ENCODE measurements at places on chromosomes 2 and 18. TPM values are rescaled to one million over a fixed set of nuclear protein-coding genes. Genes with fewer than 3 reads are reported as not detected.

The BMP10 gene
- not detected for total RNA-seq

The SLC30A3 gene
- total RNA-seq = 0.93 TPM

The CRYGD gene
- not detected for total RNA-seq

The FOXD4L1 gene
- 0.52 TPM for total RNA-seq

The ASXL3 gene
- 18.2 TPM for total RNA-seq

The PLEKHH2 gene
- 2.1 TPM for total RNA-seq

The IMPA2 gene
- 51.3 TPM for total RNA-seq

The FMNL2 gene
- 54.9 TPM for total RNA-seq

The TMEM247 gene
- total RNA-seq = not detected

The KCNE4 gene
- not detected for total RNA-seq

The PTPRM gene
- 7.7 TPM for total RNA-seq

The SPP2 gene
- total RNA-seq = not detected

The SH3RF3 gene
- 0.84 TPM for total RNA-seq

The APLF gene
- 6.9 TPM for total RNA-seq

The ZBTB7C gene
- 0.45 TPM for total RNA-seq

The REG1A gene
- total RNA-seq = not detected

The LOXL3 gene
- 28.3 TPM for total RNA-seq

The SPC25 gene
- 39.3 TPM for total RNA-seq

The HOXD8 gene
- total RNA-seq = not detected
